ENCODE measurements at places on chromosomes 3 and 15.
A peak's percentile ranks its signal among the peaks of the same experiment; 100 is the strongest.

- DNase-seq, result no peak
These were observed 19.4 kb downstream of the RPLP1 start for GRCh38 chr15:69472046-69472445.

DNA sequence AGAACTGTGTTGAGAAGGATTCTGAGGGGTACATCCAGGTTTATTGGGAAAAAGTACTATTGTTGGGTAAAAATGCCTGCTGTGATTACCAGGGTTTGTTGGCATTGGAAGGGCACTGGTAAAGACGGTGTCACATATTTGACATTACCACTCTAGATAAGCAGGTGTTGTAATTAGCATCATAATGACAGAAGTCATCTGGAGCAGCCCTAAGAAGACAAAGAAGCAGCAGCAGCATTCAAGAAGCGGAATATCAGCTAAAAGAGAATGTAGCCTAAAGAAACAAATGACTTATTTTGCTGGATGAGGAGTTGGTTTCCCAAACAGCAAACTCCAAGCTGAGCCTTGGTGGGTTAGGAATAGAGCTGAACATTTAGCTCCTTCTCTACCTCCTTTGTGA, 30.5 kb upstream of the ZFAND6 start:
- no peak for DNase-seq

DNA sequence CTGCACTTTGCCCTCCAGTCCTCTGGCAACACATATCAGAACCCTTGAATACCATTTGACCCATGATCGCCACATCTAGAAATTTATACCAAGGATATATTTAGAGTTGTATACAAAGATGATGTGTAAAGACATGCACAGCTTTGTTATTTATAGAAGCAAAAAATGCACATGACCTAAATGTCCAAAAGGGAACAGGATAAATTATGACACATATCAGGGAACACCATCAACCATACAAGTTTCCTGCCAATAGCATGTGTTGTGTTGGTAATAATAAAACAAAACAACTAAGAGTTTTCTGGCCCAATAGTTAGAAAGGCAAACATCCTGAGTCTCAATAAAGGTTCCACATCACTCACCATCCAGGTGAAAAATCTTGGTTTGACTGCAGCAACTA, 51.5 kb downstream of the AAGAB start:
- no peak for DNase-seq

DNA sequence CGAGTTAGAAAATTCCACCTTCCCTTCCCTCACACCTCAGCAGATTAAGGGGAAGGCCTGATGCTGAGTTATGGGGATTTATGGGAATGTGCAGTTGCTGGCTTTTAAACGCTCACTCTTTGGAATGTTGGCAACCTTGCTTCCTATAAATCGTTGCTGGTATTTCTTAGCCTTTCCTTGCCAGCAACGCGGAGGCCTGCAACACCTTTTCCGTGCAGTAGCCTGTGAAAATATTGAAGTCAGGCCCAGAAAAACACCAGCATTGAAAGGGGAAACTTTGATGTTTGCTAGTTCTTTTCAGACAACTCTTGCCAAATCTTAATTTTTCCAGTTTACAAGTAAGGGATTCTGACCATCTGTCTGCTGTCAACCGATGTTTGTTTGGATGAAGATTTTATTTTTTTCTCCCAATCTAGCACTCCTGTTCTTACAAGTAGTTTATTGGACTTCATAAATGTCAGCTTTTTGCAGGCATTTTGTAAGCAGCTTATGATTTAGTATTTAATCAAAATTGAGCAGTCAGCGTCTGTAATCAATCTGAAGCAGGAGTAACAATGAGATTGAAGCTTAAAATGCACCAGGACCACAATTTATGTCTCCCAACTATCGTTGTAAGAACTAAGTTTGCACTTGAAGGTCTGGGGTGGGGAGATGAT, 251.0 kb downstream of the RPLP1 start:
- DNase-seq, result no peak

GRCh38 chr3:188052169-188053035, 101.6 kb upstream of the LPP start:
- DNase-seq, result peak; percentile 98

GRCh38 chr15:44029940-44030568, 165.0 kb downstream of the FRMD5 start:
- DNase-seq, result no peak

DNA sequence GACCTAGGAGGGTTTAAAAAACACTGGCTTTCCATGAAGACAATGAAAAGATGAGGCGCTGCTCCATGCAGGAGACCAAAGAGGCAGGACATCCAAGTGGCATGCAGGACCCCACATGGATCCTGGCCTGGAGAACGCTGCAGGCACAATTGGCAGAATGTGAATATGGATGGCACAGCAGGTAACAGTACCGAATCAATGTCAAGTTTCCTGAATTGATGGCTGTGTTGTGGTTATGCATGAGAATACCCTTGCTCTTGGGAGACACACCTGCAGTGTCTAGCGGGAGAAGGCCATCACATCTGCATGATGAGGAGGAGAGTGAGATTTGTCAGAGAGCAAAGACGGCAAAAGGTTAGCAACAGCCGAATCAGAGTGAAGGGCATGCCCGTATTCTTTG, 74.3 kb upstream of the SEC13 start:
- no peak for DNase-seq
